NCI-H524 (cell line): ENCODE measurements at places on chromosomes 4 and X.

DNA sequence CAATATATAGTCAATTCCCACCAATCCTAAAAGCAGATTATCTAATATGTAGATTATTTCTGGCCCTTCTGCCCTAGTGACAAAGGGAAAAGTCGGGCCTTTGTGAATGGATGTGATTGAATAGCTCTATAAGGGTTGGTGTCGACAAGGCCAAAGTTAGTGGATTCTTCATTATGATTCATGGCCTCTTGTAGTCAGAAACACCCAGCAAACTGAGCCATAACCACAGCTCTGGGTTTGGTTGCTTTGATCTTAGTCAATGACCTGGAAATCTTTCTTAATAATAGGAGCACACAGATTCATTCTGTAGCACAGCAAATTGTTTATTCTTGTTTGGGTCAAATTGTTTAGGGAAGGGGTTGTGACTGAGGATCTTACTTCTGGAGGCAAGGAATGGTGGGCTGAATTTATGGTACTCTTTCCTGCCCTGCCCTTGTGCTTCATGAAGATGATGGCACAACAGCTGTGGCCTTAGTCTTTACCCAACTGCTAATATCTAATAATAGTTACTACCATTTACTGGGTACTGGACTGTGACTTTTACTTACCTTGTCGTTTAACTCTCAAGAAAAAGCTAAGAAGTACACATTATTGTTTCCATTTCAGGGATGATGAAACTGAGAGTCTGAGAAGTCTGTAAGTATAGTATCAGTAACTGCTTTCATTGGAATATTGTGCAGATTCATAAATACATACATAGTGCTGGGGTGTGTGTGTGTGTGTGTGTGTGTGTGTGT, 74.0 kb downstream of the AFF2 start:
- DNase-seq: no peak

- DNase-seq: no peak
Measured at GRCh38 chrX:95974096-95974470, 710.6 kb upstream of the DIAPH2 start.

DNA sequence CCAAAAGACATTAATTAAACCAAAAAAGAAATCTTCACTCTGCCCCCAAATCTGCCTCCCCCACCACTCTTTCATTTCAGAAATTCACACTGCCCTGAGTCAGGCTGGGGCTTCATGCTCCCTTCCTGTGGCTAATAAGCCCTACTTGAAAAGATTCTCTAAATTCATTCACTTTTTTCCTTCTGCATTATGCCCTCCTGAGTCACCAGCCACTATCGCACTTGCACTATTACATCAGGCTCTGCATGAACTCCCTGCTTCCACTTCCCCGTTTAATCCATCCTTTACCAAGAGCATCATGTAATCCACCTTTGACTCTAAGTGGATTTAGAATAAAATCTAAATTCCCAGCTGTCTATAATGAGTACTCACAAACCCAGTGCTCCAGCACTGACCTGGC, 295.4 kb upstream of the KLF3 start:
- DNase-seq: peak; percentile 72

DNA sequence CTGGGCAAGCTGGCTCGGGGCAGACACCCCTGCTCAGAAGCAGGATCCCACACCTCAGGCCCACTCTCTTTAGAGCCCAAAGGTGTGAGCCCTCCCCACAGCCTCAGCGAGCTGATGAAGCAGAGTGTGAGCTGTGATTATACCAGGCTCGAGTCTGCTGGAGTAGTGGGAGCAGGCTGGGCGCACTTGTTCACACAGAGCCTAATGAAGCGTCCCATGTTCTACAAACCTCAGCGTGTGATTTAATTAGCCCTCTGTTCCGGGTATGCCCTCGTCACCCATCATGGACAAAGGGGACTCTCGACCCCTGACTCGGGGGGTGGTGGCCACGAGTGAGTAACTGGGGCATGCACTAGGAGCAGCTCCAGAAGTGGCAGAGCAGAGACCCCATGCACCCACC, 62.3 kb downstream of the PPP2R2C start:
- DNase-seq: no peak

DNA sequence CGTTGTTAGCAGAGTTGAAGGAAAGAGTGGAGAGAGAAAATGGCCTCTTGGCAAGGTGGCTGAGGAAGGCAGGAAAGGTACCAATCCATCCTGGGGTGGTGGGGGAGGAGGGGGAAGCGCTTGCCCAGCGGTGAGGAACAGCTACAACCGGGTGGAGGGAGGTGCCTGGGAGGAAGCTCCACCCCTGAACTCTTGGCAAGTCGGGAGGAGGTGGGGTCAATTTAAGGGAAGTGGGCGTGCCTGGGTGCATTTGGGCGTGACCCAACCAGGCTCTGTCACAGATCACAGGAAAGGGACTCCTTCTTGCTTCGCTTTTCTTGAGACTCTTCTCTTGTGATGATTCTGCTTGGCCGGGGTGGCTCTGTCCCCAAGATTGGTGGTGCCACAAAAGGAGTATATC, 41.7 kb downstream of the BCORL1 start:
- DNase-seq: no peak

- no peak for DNase-seq
Measured at GRCh38 chr4:93066749-93067148, 761.8 kb upstream of the ATOH1 start.

GRCh38 chrX:144566592-144566991, 680.7 kb upstream of the SPANXN1 start:
- no peak for DNase-seq

- DNase-seq: no peak
Measured at GRCh38 chrX:110228453-110228852, 89.4 kb downstream of the AMMECR1 start.

- DNase-seq: no peak
Measured at GRCh38 chr4:108024878-108025165, 35.1 kb downstream of the HADH start.

DNA sequence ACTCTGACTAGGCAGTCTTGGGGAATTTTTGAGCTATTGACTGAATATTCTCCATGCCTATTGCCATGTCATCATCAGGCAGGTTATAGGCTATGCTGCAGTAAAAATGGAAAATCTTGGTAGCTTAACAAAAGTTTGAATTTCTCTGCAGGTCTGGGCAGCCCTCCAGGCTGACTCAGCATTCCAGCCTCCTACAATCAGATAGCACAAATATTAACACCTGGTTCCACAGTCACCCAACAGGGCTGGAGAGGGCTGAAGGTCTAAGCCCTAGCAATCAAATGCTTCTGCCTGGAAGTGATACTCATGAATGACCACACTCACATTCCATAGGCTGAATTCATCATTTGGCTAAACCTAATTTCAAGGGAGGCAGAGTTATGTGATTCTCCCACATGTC, 9.6 kb upstream of the PPP3CA start:
- DNase-seq: no peak

GRCh38 chrX:40268188-40268520, 170.4 kb upstream of the BCOR start:
- no peak for DNase-seq

DNA sequence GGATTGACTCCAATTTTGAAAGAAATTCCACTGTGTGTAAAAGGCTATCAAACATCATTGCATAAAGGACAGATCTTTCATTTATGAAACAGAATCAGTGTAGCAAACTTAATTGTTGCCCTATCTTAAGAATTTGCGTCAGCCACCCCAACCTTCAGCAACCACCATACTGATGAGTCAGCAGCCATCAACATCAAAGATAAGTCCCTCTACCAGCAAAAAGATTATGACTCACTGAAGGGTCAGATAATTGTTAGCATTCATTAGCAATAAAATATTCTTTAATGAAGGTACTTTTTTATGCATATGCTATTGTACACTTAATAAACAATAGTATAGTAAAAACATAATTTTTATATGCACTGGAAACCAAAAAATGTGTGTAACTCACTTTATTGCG, 15.8 kb upstream of the GRSF1 start:
- DNase-seq: no peak

GRCh38 chrX:5810636-5811035, 418.0 kb downstream of the NLGN4X start:
- no peak for DNase-seq

DNA sequence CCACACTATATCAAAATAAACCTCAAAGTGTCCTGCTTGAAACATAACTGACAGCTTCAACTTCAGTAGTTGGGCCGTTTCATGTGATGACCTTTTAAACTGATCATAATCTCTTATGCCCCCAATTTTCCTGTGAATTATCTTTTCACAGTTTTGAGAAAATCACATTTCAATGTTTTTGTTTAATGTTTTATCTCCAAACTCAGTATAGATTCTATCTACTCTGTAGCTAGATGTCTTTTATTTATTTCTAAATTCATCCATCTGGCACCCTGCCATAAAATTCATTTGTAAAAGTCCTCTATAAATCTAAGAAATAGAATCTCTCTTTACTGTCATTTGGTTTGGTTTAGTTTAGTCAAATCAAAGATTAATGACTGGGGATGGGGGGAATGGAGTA, 557.3 kb downstream of the ANKRD50 start:
- DNase-seq: no peak

GRCh38 chr4:173525118-173526011, 4.7 kb downstream of the HAND2 start:
- no peak for DNase-seq

DNA sequence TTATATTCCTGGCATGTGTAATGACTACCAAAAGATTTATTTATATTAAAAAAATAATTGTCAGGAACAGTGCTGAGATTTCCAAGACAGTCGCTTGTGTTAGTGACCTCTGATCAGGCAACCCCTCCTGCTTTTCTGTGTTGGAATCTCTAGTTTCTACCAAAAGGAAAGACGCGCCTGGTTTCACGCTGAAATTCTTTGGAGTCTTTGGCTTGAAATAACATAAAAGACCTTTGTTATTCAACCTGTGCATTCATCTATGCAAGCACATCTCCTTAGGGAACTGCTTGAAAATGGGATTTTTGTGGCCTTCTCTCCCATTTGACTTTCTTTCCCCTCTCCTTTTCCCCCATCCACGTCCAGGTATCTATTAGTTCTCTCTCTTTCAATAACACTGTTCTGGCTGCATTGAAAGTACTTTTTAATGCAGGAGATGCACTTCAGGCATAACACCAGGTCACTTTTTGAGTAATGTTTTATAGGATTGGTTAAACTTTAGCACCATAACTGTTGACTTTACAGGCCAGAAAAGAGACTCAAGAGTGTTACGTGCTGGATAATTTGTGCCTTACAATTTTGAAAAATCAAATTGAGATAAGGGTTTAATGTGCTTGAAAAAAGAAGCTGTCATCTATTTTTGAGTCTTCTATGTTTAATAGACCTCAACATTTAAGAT, 172.7 kb downstream of the GPAT3 start:
- no peak for DNase-seq

DNA sequence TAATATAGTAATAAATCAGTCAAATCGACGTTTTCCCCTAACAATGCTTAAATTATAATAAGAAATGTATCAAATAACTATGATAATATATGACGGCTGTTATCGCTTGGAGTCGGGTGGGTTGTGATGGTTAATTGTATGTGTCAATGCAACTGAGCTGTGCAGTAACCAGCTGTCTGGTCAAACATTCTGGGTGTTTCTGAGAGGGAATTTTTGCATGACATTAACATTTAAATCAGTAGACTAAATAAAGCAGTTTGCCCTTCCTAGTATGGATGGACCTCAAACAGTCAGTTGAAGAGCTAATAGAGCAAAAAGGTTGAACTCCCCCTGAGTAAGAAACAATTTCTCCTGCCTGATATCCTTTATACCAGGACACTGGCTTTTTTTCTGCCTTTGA, 96.7 kb downstream of the YIPF7 start:
- no peak for DNase-seq

- DNase-seq: no peak
Measured at GRCh38 chrX:25079020-25079419, 63.3 kb upstream of the ARX start.

GRCh38 chrX:47623540-47624027, 3.9 kb upstream of the SYN1 start:
- peak; percentile 91 for DNase-seq

GRCh38 chr4:71944956-71945355, 86.8 kb upstream of the NPFFR2 start:
- DNase-seq: no peak

- DNase-seq: no peak
Measured at GRCh38 chr4:168059251-168059650, 33.1 kb upstream of the ANXA10 start.

DNA sequence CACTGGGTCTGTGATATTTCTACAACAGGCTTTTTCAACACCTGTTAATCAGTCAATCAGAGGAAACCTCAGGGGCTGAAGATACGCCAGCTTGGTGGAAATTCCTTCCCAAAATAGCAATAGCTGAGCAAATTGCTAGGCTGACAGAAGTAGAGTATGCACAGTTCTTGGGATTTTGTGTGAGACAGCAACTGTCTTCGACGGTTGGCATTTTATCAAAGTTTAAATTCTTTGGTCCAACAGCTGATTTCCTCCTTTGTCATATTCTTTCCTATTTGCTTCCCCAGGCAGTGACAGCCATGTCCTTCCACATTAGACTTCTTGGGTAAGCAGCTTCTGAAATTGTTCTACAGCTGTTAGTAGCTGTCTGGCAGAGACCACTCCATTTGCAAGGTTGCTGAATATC, 8.0 kb upstream of the PALLD start:
- DNase-seq: no peak

DNA sequence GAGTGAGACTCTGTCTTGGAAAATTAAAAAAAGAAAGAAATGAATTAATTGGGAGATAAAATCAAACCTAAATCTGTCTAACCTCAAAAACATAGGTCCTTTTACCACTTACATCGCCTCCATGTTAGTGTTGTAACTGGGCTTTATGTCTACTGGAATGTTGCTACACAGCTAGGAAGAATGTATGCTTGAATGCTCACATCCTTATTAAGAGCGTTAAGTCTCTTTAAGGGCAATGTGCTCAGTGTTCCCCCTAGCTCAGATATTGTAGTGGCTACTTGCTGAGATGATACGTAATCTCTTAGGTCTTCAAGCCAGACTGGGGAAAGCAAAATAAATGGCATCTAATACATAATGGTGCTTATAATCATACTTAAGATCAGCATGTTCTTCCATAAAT, 1072.8 kb downstream of the PDHA2 start:
- no peak for DNase-seq

- peak; percentile 9 for DNase-seq
Measured at GRCh38 chr4:180587379-180587778, 1655.8 kb upstream of the TENM3 start.

- DNase-seq: no peak
Measured at GRCh38 chrX:71450433-71451106, 82.3 kb upstream of the OGT start.

GRCh38 chr4:86160426-86160825, 199.4 kb downstream of the MAPK10 start:
- no peak for DNase-seq

- DNase-seq: no peak
Measured at GRCh38 chr4:183129675-183130074, 30.6 kb downstream of the WWC2 start.

- no peak for DNase-seq
Measured at GRCh38 chrX:132411310-132411977, 77.4 kb downstream of the MBNL3 start.

- no peak for DNase-seq
Measured at GRCh38 chrX:43525901-43526610, 130.0 kb upstream of the MAOA start.

DNA sequence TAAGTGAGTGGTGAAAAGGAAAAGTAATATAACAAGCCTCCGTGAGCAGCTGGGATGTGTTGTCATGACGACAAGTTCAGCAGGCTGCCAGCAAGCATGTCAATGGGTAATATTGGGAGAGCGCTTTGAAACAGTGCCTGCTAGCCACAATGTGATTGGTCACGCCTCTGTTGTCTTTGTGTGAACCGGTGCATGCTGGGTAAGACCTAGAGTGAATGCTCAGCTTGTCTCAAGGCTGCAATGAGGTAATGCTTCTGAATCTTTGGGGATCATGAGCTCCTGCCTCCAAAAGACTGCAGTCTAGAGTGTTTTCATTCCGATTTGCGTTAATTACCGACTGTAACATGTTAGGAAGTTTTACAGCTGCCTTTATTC, 54.9 kb downstream of the STOX2 start:
- peak; percentile 87 for DNase-seq
